CD4-positive, alpha-beta T cell treated with Interleukin-10 for 1 hour (primary cell): ENCODE measurements at places on chromosomes 4 and X.

DNA sequence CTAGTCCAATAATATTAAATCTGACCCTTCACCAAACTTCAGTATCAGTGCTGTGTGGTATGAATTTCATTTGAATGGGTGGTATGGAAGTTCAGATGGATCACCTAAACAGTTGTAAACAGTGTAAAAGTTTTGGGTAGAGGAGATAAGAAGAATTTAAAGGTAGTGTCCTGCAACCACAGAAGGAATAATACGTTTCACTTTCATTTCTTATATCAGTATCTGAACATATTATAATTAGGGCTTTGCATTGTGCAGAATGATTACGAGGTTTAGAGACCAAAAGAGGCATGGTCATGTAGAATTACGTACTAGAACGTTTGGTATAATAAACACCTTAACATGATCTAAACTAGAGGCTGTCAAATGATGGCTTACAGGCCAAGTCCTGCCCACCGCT lies 116.1 kb downstream of the PDLIM5 start:
- DNase-seq, result no peak

- DNase-seq, result no peak
Measured at GRCh38 chrX:13059637-13060499, 15.4 kb upstream of the FAM9C start.

DNA sequence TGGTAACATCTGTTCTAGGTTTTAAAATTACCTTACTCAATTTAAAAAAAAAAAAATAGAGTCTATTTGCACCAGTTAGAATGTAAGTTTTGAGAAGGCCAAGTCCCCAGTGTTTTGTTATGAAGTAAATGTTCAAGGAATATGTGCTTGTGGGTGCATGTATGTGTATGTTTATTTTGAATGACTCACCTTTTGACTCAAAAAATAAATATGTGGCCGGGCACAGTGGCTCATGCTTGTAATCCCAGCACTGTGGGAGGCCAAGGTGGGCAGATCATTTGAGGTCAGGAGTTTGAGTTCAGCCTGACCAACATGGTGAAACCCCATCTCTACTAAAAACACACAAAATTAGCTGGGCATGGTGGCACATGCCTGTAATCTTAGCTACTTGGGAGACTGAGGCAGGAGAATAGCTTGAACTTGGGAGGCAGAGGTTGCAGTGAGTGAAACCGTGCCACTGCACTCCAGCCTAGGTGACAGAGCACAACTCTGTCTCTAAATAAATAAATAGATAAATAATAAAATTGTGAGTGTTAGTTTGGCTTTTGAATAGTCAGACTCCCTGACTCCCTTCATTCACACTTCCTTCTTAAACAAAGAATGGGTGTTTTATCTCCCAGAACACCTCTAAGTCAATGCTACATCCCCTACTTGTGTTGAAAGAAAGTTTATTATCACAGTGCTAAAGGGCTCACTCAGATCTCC lies 511.3 kb upstream of the PCDH7 start:
- DNase-seq, result no peak

DNA sequence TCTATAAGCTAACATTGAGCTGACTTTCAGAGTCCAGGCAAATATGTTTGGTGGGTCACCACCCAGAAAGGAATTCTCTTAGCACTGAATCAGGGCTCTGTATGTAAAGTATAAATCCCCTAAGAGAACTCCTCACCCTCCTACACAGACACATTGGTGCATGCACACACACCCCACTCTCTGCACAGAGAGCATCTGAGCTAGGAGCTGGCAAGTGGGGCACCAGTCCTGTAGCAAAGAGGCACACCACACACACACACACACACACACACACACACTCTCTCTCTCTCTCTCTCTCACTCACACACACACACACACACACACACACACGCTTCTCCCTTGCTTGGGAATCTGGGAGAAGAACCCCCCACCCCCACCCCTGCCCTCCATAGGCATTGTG lies 3.2 kb downstream of the SLITRK2 start:
- DNase-seq, result no peak

- DNase-seq, result no peak
Measured at GRCh38 chr4:121980643-121981042, 28.8 kb upstream of the TRPC3 start.

DNA sequence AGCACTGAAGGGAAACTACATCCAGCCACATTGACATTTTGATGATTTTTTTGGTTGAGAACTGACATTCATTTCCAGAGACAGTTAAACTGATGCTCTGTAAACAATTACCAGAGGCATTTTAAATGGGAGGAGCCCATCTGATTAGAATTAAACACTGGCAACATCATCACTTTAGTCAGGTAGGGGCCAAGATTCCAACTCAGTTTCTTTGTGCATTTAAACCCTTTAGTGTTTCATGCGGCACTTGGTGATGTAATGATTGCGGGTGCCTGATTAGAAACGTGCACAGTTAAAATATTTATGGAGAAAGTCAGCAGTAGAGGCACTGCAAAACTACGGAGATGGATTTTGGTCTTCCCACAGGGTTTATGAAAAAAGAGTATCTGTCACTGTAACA lies 16.1 kb downstream of the TNIP3 start:
- DNase-seq, result no peak

- DNase-seq, result no peak
Measured at GRCh38 chr4:5079581-5079980, 28.3 kb downstream of the STK32B start.

DNA sequence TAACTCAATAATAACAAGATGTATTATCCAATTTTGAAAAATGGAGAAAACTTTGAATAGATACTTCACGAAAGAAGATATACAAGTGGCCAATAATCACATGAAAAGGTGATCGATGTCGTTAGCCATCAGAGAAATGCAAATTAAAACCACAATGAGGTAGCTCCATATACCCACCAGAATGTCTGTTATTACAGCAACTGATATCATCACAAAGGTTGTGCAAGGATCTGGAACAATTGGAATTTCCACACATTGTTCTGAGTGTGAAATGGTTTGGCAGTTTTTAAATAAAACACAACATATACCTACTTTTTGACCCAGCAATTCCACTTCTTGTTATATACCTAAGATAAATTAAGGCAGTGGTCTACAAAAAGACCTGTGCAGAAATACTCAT lies 71.7 kb downstream of the IRS4 start:
- DNase-seq, result no peak

- no peak for DNase-seq
Measured at GRCh38 chr4:72489267-72489666, 79.8 kb downstream of the ADAMTS3 start.

DNA sequence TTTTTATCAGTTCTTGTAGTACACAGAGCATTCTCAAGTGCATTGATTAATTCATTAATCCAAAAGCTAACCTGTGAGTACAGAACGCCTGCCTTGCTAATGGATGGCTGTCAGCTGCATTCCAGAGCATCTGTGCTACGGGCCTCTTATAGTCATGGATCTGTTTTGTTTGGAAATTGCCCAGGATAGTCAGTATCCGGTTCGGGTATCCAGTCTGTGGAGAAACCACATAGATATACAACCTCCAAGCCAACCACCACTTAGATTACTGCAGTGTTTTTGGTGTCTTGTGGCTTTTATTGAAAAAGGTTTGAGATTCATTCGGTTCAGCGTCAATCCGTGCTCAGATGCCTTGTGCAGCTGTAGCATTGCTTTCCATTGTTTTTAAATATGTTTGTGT lies 4.0 kb downstream of the LAP3 start:
- no peak for DNase-seq
